Activated CD4-positive, alpha-beta T cell treated with anti-CD3 and anti-CD28 coated beads, Interleukin-2, amount 10 ng/mL, durations not matched to agents 7 days and 5 days (primary cell): ENCODE measurements at places on chromosomes 3 and 15.

DNA sequence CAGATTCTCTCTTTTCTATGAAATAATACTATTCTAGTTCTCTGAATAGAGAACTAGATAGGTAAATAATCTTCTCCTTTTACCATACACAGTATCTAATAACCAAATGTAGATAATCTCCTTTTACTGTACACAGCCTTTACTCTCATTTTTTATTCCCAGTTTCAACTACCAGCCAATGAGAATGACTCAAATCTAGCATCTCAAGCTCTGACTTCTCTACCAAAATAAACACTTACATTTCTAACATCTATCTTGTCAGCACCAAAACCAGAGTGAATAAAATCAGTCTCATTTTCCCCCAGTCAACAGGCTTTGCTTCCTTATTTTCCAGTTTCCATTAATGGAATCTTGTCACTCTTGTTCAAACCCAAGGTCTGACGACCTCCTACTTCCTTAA lies 36.9 kb downstream of the LRRFIP2 start:
- DNase-seq: no peak

GRCh38 chr15:70902107-70902506 lies 9.5 kb downstream of the LRRC49 start:
- no peak for DNase-seq

- no peak for DNase-seq
These were observed 803.9 kb downstream of the DIPK2A start for GRCh38 chr3:144775551-144775950.

DNA sequence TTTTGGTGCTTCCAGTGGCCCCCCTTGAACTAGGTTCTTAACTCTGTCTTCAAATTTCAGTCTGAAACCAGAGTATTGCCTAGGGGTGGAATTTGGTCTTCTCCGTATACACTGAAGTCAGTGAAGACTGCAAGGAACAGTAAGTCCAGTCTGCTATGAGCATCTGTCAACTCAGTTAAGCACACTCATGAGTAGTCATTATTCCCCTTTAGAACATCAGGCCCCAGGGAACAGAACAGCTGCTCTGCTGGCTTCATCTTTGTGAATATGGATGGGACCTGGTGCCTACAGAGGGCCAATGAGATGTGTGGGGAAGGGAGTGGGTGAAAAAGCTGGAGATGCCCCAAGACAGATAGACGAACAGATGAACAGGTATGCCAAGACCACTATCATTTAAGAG lies 85.2 kb upstream of the PRR23C start:
- DNase-seq: no peak

- DNase-seq: no peak
These were observed 50.9 kb upstream of the SPRED1 start for GRCh38 chr15:38201714-38202113.

DNA sequence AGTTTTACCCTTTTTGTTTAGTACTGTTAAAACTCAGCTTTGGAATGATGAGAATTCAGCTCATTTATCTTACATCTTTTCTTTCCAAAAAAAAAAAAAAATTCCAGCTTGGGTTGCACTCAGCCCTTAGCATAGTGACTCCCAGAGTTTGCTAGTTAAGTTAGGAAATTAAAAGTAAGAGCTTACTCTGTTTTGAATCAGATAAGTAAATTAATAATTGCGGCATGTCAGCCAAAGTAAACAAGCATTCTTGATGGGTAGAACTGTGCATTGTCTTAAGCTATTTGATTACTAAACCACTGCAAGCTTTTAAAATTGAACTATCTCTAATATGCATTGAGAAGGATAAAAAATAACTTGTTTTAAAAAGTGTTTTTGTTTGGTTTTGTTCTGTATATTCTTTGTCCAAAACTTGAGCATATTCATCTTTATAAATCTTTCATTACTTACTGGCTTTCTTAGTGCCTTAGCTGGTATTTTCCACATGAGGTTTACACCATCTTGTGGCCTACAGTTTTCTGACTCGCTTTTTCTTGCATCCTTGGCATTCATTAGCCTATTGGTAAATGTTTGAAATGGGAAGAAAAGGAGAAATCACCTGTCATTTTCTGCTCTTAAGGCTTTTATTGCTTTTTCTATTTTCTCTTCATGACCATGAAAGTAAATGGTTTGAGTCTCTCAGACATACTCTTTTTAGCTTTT lies 107.6 kb downstream of the FILIP1L start:
- DNase-seq: no peak

DNA sequence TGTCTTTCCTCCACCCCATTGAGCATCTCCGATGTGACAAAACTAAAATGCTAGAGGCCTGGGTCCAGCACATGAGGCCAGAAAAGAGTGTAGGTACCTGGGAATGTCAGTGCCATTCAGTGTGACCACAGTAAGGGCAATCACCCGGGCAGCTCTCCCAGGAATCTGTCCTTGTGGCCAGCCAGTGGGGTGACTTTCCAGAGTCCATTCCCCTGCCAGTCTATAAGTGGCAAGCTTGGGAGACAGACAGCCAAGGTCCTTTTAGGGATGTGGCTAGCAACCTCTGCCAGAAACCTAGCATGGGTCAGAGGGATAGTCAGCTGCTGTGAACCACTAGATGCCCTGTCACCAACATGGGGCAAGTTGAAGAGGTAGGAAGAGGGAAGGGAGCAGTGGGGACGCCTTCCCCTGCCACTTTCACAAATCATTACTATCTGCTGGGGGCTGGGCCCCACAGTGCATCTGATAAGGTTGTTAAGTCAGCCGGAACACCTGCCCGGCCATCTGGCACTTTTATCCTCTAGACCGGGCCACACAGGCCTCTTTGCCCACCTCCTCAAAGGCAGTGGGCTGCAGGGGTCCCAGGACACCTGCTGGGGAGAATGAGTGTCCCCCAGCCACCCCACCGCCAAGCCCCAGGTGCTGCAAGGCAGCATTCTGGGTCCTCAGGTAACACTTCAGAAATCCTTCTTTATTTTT lies 24.8 kb upstream of the DET1 start:
- no peak for DNase-seq

DNA sequence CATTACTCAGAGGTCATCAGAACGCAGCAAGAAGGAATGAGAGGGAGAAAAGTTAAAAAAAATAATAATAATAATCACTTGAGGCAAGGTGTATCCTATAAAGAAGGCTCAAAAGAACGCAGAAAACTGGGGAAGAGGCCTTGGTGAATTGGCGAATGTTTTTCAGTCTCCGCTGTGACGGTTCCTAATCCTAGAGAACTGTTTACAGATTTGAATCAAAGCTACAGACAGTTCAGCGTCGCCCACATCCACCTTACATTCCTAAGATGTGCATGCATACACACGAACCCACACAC lies 634 bp downstream of the ZMAT3 start:
- DNase-seq: no peak

GRCh38 chr3:13332740-13333139 lies 87.4 kb downstream of the NUP210 start:
- no peak for DNase-seq

DNA sequence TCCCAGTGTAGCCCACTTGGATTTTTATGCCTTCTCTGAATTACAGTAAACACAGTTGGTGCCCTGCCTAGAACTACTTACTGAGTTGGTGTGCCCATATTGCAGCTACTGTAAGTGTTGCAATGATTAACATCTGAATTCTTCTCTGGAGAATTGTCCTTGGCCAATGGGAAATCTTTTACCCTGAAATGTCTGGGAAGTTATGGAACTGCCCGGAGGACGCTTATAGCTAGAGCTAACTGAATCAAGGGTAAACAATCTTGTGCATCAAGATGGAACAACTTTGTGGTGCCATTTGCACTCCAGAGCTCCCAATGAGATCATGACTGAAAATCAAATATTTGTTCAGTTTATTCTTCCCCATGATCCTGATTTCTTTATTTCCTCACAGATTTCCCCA lies 246.7 kb upstream of the CBLB start:
- DNase-seq: no peak

GRCh38 chr3:129739634-129740033 lies 133.2 kb upstream of the PLXND1 start:
- no peak for DNase-seq

DNA sequence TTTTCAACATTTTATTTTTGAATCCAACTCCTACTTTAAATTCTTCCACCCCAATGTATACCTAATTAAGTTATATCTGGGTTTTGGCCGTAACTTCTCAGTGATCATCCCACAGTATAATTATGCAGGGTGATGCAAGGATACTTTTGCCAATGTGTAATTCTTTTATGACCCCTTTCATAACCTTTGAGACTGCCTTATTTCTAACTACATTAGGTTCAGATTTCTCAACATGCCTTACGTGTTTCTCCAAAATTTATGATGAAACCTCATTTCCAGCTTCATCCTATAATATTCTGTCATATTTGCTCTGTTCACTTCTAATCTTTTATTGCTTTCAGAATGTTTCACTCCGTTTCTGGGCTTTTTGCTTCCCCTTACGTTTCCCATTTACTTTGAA lies 1229.6 kb upstream of the ALCAM start:
- no peak for DNase-seq

- no peak for DNase-seq
These were observed 1354.1 kb upstream of the EPHA6 start for GRCh38 chr3:95460274-95460673.

- no peak for DNase-seq
These were observed 229.6 kb downstream of the BBX start for GRCh38 chr3:107752202-107752990.

DNA sequence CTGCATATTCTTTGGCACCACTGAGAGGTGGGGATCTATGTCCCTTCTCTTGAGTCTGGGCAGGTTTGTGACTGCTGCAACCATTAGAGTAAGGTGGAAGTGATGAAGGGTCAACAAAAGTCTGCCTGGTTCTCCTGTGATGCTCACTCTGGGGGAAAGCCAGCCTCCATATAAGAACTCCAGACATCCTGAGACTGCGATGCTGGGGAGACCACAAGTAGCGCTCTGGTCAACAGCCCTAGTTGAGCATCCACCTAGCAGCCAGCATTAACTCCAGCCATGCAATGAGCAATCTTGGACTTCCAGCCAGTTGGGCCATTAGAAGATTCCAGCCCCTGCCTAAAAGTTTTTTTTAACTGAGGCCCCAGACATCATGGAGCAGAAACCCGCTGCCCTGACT lies 62.8 kb downstream of the SCN11A start:
- DNase-seq: no peak

- DNase-seq: no peak
These were observed 224.8 kb upstream of the ATP10A start for GRCh38 chr15:26087881-26088280.

GRCh38 chr15:90340345-90340744 lies 11.7 kb upstream of the ZNF774 start:
- DNase-seq: no peak

DNA sequence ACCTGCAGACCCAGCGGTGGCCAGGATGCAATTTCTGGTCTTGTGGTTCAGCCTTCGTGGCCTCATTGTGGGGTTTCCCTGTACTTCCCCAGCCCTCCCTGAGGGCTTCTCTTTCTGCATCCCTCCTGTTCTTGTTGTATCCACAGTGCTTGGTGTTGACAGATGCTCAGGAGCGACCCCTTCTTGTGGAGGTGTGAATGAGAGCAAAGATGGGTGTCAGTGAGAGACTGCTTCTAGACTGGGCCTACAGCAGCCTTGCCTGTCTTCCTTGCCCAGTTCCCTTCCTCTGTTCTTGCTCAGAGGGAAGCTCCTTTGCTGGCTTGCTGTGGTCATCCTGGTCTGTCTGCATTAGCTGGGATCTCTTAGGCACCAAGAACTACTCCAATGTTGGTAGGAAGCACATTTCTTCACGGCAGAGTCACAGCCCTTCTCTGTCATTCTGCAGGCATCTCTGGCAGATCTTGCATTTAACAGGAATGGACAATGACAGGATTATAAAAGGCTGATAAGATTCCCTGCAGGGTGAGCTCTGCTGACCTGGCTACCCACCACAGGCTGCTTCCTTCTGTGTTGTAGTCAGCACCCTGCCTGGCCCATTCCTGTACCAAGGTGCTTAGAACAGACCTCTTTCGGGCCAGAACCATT lies 317.8 kb upstream of the C2CD4B start:
- DNase-seq: peak; percentile 7

GRCh38 chr3:17634964-17635363 lies 107.5 kb downstream of the TBC1D5 start:
- DNase-seq: no peak

GRCh38 chr15:27328608-27329007 lies 357.6 kb downstream of the GABRG3 start:
- no peak for DNase-seq

- DNase-seq: no peak
These were observed 328.7 kb downstream of the ZBBX start for GRCh38 chr3:167051421-167051820.

DNA sequence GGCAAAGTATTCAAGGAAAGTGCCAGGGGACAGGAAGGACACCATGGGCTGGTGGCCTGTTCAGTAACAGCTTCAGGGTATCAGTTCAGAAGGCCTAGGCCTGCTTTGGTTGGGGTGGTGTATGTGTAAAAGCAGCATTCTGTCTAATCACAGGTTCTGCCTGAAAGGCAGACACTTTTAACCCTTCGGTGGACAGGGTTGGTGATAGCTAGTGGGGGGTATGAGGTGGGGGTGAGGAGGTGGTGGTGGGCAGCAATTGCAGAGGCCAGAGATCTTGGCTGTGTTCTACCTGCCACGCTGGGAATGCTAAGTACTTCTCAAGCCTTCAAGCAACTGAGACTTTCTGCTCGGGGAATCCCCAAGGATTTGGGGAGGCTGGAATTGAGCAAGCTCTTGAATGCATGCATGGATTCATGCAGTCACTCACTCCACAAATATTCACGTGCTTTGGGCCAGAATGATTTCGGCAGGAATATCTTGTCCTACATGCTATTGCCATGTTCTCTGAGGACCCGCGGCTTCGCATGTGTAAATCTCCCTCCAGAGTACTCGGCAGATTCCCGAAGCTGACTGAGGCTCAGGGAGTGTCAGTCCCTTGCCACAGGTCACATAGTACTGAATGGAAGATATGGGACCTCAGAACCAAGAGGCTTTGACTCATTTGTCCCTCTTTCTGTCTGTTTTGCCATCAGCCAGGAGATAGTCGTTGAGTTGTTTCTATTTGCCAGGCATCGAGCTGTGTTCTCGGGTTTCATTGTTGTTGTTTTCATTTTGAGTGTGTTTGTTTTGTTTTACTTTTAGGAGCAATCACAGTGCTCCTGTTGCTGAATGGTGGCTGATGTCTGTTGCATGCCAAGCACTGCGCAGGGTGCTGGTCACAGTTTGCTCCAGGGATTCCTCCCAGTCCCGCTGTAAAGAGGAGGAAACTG lies 65.5 kb downstream of the SMAD3 start:
- no peak for DNase-seq

GRCh38 chr3:152183473-152183872 lies 85.3 kb upstream of the MBNL1 start:
- DNase-seq: peak; percentile 60

DNA sequence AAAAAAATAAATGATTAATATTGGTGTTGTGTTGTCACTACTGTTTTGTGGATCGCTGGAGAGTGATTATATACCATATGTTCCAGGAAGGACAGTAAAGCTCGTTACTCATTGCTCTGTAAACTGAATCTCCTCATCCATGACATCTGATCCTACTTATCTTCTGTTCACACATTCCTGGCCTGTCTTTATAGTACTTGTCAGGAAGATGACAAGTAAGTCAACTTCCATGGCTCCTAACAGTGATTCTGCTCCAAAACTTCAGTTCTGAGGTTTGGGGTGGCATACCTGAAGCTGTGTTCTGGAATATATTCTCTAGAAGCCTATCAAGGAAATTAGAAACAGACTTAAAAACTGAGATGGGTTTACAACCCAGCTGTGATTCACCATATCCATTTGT lies 288.9 kb downstream of the ZBBX start:
- DNase-seq: no peak
